ENCODE measurements at places on chromosomes 4 and X. TPM values are rescaled to one million over a fixed set of nuclear protein-coding genes. Genes with fewer than 3 reads are reported as not detected.

DAPP1 gene
- 1.6 TPM for total RNA-seq

- H3K27ac ChIP-seq, result no peak overlapping the region
- no peaks in the 10 kb centered on the region for H3K36me3 ChIP-seq
- no peak for DNase-seq
- no peaks in the 10 kb centered on the region for H3K4me1 ChIP-seq
- no peaks in the 10 kb centered on the region for H3K27me3 ChIP-seq
Observed at GRCh38 chr4:114615435-114615834, 16.8 kb downstream of the UGT8 start.

DNA sequence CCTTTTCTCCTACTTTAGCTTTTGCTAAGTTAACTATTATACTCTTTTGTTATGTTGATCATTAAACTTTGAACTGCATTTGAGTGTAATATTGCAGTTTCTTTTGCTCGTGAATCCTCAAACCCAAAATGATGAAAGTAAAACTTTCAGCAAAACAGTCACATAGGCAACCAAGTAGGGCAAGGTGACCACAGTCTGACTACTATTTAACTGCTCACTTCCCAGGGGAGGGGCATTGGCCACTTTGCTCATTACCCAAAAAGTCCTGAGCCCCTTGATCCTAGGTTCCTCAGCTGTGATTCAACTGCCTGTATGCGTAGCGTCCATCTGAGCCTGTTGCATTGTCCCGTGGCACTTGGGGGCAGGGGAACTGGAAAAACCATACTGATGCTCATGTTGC is 17.0 kb downstream of the RBMX2 start:
- no peak overlapping the region for H3K4me3 ChIP-seq
- no peaks in the 10 kb centered on the region for H3K27me3 ChIP-seq
- no peak for DNase-seq
- no peaks in the 10 kb centered on the region for H3K4me1 ChIP-seq
- no peak overlapping the region for H3K27ac ChIP-seq

DNA sequence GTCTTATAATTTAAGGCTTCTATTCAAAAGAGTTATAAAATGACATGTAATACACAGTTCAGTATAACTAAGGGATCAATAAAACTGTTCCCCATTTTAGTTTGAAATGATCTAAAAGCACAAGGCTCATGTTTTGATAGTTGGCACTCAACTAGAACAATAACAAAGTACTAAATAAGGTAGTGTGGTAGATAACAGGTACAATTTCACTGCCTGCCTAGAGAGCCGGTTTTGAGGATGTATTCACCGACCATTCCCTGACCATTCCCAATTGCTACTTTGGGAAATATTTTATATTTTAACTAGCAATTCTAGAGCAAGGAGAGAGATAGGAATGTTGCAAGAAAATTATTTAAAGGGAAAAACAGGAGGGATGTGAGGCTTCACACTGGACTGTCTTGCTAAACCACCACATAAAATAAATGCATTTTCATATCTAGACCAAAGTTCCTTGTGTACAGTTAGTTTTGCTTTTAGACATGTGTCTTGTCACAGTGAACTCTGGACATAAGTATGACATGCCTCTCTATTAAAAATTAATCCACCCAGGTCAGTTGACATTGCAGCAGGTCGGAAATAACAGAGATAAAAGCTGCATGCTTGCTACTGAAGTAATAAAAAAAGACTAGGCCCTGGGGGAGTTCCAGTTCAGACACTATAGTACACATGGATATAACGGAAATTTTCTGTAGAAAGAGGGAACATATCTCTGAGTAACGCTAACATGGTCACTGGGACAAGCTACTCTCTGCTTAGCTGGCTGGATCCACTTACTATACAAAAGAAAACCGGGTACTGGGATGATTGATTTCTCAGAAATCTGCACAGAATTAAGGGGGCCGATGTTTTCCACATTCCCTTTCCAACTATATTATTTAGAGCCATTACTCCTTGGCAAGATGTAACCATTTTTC is 56.3 kb upstream of the NAP1L5 start:
- no peaks in the 10 kb centered on the region for H3K27me3 ChIP-seq
- no peaks in the 10 kb centered on the region for H3K36me3 ChIP-seq
- peaks cover 18% of the 10 kb centered on the region for H3K4me1 ChIP-seq
- no peak overlapping the region for H3K27ac ChIP-seq
- no peak for DNase-seq

DNA sequence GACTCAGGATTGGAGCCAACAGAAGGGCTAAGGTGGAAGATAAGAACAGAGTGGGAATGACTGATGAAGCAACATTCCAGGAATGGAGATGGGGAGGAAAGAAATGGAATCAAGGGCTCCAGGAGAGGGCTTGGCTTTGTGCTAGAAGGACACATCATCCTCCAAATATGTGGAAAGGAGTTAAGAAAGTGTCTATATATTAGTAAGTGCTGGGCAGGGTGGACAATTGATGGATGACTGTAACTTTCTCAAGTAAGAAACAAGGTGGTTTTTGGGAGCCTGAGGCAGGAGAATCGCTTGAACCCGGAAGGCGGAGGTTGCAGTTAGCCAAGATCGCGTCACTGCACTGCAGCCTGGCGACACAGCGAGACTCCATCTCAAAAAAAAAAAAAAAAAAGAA is 71.6 kb upstream of the NFKB1 start:
- H3K27ac ChIP-seq, result no peak overlapping the region
- no peaks in the 10 kb centered on the region for H3K4me1 ChIP-seq
- H3K4me3 ChIP-seq, result no peak overlapping the region
- DNase-seq, result no peak
- no peaks in the 10 kb centered on the region for H3K36me3 ChIP-seq

DNA sequence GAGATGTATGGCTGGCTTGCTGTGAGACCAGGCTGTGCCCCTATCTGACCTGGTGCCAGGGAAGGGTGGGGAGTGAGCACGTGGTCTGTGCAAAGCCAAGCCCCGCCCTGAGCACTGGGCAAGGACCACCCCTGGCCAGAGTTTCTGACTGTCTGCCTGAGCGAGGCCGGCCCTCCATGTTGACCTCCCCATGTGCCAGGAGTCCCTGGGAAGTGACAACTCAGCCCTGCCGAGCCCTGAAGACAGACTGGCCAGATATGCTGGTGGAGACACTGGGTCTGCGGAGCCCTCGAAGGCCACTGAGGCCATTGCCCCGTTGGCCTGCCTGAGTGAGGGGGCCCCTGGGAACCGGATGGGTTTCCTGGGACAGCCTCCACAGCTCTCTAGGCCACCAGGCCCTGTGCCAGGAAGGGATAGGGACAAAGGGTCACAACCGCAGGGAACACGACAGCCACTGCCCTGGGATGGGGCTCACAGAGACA is 7.1 kb upstream of the BGN start:
- no peaks in the 10 kb centered on the region for H3K4me1 ChIP-seq
- H3K27ac ChIP-seq, result no peak overlapping the region
- H3K36me3 ChIP-seq, result no peaks in the 10 kb centered on the region

- H3K27me3 ChIP-seq, result no peaks in the 10 kb centered on the region
- no peak overlapping the region for H3K27ac ChIP-seq
- no peaks in the 10 kb centered on the region for H3K36me3 ChIP-seq
- no peaks in the 10 kb centered on the region for H3K4me1 ChIP-seq
- H3K4me3 ChIP-seq, result no peak overlapping the region
Observed at GRCh38 chr4:114077610-114078009, 98.2 kb upstream of the ARSJ start.

WWC2 gene
- total RNA-seq, result 27.8 TPM

GRCh38 chr4:101356928-101357327 is 9.6 kb upstream of the PPP3CA start:
- peaks cover 6% of the 10 kb centered on the region for H3K4me1 ChIP-seq
- peak; percentile 54 for DNase-seq
- no peak overlapping the region for H3K27ac ChIP-seq

ALB gene
- 5.3 TPM for total RNA-seq

- no peaks in the 10 kb centered on the region for H3K4me1 ChIP-seq
- no peak overlapping the region for H3K4me3 ChIP-seq
- H3K27me3 ChIP-seq, result peaks cover 53% of the 10 kb centered on the region
- no peak for DNase-seq
- H3K36me3 ChIP-seq, result no peaks in the 10 kb centered on the region
Observed at GRCh38 chrX:45850197-45850774, 649.6 kb upstream of the DIPK2B start.

LNX1 gene
- total RNA-seq, result 4.4 TPM

CRLF2 gene
- not detected for total RNA-seq

GRCh38 chr4:146359771-146360170 is 145.4 kb downstream of the REELD1 start:
- H3K27me3 ChIP-seq, result no peaks in the 10 kb centered on the region
- no peaks in the 10 kb centered on the region for H3K4me1 ChIP-seq
- H3K36me3 ChIP-seq, result no peaks in the 10 kb centered on the region
- H3K27ac ChIP-seq, result no peak overlapping the region
- H3K4me3 ChIP-seq, result no peak overlapping the region
- no peak for DNase-seq

PPARGC1A gene
- 3.1 TPM for total RNA-seq

DNA sequence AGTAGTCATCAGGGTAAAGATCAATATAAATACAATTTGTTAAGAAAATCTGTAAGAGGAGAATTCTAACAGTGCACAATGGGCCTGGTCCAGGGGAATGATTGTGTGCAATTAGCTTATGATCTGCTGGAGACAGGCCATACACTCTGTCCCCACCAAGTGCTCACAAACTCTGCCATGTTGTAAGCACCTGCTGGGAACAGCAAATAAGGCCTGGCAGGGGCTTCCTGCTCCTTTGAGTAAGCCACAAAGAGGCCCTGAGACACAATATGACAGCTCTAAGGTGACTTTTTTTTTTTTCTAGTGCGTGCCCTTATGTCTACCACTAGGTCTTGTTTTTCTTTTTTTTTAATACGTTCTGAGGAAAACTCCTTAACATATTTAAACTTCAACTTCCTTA is 866.3 kb upstream of the PCDH7 start:
- no peaks in the 10 kb centered on the region for H3K27me3 ChIP-seq
- no peak for DNase-seq
- no peaks in the 10 kb centered on the region for H3K36me3 ChIP-seq
- H3K4me3 ChIP-seq, result no peak overlapping the region
- no peak overlapping the region for H3K27ac ChIP-seq
- H3K4me1 ChIP-seq, result no peaks in the 10 kb centered on the region

DNA sequence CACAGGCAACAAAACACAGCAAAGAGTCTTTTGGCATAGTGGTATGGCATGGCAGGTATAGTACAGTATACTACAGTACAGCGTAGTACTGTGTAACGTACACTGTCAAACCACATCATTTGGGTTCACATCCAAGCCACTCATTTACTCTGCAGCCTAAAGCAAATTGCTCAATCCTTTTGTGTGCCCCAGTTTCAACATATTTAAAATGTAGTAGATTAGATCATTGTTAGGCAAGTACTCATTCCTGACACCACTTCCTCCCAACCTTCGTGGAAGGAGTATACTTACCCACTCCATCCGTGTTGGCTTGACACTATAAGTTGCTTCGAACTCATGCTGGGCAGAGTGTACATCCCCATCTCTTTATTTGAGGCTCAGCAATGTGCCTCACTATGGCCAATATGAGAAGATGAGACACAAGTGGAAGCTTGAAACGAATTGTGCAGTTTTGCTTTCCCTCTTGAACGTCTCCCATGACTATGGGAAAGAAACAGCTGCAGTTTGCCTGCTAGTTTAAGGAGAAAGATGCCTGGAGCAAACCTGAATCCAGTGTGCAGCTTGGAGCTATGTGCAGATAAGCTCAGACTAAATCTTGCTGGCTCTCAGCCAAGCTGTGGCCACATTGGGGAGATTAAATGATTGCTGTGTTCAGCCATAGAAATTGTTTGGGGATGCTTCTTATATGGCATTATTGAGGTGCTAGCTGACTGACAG is 85.7 kb upstream of the TBL1X start:
- H3K4me1 ChIP-seq, result no peaks in the 10 kb centered on the region
- DNase-seq, result no peak
- H3K4me3 ChIP-seq, result no peak overlapping the region
- peaks cover 17% of the 10 kb centered on the region for H3K27me3 ChIP-seq
- H3K36me3 ChIP-seq, result no peaks in the 10 kb centered on the region

CT47B1 gene
- not detected for total RNA-seq

CDX4 gene
- not detected for total RNA-seq

GRCh38 chr4:130432289-130432688 is 1336.3 kb downstream of the C4orf33 start:
- no peaks in the 10 kb centered on the region for H3K36me3 ChIP-seq
- H3K4me3 ChIP-seq, result no peak overlapping the region
- no peak for DNase-seq
- H3K27me3 ChIP-seq, result no peaks in the 10 kb centered on the region
- no peaks in the 10 kb centered on the region for H3K4me1 ChIP-seq
- no peak overlapping the region for H3K27ac ChIP-seq

GRCh38 chr4:101289306-101289705 is 58.0 kb downstream of the PPP3CA start:
- no peak for DNase-seq
- peaks cover 67% of the 10 kb centered on the region for H3K4me1 ChIP-seq
- no peaks in the 10 kb centered on the region for H3K27me3 ChIP-seq
- no peak overlapping the region for H3K4me3 ChIP-seq
- no peaks in the 10 kb centered on the region for H3K36me3 ChIP-seq
- no peak overlapping the region for H3K27ac ChIP-seq

CCNA2 gene
- total RNA-seq, result 18.9 TPM

DNA sequence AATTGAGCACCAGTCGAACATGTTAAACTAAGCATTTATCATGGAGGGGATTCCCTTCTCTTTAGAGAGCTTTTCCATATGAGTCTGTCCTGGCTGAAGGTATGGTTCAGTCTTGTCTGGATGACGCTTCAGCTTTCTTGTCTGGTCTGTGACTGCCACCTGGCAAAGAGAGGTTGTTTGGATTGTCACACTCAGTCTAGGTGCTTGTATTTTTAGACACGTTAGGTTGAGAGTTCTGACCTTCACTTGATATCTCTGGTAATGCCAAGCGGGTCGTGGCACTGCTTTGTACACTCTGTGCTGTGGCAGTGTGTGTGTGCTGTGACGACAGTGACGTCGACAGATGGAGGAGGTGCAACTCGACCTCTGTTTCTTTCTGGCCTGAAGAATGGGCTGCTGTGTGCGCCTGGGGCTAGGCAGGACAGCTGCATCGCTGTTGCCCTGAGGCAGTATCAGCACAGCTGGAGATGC is 12.6 kb downstream of the NOCT start:
- H3K4me3 ChIP-seq, result no peak overlapping the region
- peak overlapping the region; percentile 10 for H3K27ac ChIP-seq

HTRA3 gene
- 4.8 TPM for total RNA-seq

SLBP gene
- 43.1 TPM for total RNA-seq

- no peak for DNase-seq
- H3K36me3 ChIP-seq, result no peaks in the 10 kb centered on the region
- H3K4me1 ChIP-seq, result peaks cover 12% of the 10 kb centered on the region
- no peak overlapping the region for H3K4me3 ChIP-seq
- H3K27me3 ChIP-seq, result no peaks in the 10 kb centered on the region
Observed at GRCh38 chr4:2300431-2301224, 38.7 kb upstream of the MXD4 start.

- H3K27ac ChIP-seq, result no peak overlapping the region
- H3K36me3 ChIP-seq, result no peaks in the 10 kb centered on the region
- DNase-seq, result no peak
- H3K4me1 ChIP-seq, result no peaks in the 10 kb centered on the region
- no peak overlapping the region for H3K4me3 ChIP-seq
Observed at GRCh38 chrX:155046129-155046810, 19.6 kb downstream of the FUNDC2 start.
